ENCODE measurements at places on chromosomes 11 and 22.
A peak's percentile ranks its signal among the peaks of the same experiment; 100 is the strongest.

DNA sequence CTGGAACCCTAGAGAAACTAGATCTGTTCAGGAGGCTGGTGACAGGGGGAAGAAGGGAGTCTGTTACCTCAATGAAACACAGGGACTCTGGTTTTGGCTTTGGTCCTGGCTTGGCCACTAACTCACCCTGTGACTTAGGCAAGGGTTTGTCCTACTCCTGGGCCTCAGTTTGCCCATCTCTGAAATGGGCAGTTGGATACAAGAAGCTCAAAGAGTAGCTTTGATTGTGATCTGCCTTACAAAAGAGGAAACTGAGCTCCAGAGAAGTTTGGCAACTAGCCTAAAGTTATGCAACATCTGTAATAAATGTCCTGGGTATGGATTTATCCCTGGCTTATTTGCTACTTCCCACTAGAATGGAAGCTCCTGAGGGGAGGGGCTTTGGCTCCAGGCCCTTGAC lies 24.0 kb upstream of the LMO1 start:
- no peak for DNase-seq

- DNase-seq = no peak
Measured at GRCh38 chr11:92141159-92141558, 83.5 kb upstream of the FAT3 start.

- DNase-seq = no peak
Measured at GRCh38 chr11:96869207-96869606, 479.4 kb downstream of the JRKL start.

DNA sequence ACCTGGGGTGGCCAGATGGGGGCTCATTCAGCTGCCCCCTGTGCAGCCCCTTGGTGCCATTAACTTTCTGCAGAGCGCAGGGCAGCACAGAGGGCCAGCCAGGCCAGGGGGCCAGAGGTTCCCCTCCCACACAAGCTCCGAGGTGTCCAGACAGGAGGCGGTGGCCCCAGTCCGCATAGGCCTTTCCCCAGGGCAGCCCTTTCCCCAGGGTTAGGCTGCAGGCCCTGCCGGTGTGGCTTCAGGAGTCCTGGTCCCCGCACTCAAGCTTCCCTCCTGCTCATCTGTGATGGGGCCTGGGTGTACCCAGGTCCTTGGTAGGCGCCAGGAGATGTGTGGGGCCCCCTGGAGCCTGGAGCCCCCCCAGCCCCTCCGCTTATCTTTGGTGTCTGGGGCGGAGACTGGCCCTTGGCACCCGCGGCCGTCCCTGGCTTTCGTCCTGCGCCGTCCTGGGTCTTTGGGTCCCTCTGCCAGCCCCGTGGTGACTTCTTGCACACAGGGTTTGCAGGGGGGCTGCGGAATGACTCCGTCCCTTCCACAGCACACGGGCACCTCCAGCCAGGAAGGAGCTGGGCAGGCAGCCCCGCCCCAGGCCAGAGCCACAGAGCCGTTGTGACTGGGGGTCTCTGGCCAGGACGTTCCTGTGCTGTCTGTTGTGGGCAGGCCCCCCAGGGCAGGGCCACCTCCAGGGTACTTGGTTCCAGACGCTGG lies 8.9 kb downstream of the BRSK2 start:
- no peak for DNase-seq

DNA sequence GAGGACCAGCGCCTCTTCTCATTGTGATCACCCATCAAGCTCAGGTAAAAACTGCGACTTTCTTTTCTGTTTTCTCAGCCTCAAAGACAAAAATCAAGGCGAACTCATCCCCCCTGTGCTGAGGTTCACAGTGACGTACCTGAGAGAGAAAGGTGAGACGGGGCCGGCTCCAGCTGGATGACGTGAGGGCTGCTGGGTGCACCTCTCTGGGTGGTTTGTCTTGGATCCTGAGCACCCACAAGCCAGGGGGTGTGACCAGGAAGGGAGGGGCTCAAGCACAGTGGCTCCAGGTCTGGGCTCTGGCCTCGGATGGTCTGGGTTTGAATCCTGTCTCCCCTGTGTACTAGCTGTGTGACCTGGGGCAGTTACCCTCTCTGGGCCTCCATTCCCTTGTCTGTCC lies 92.8 kb downstream of the ARHGAP8 start:
- no peak for DNase-seq

DNA sequence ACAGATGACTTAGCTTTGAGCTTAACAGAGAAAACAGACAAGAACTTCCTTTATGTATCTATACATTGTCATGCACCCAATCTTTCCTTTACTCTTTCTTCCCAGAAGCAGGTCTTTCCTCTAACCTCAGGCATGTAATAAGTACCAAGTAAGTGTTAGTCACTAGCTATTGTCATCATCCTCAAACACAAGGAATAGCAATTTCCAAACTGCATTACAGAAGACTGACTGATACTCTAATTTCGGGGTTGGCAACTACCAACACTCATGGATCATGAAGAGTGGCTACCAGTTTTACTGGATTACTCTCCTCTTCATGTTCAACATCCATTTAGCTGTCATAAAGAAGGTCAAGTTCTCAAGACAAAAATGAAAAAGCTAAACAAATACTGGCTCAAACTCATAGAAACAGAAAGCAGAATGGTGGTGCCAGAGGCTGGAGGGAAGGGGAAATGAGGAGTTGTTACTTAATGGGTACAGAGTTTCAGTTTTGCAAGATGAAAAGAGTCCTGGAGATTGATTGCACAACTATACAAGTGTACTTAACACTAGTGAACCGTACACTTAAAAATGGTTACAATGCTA lies 111.6 kb downstream of the SIK3 start:
- no peak for DNase-seq

DNA sequence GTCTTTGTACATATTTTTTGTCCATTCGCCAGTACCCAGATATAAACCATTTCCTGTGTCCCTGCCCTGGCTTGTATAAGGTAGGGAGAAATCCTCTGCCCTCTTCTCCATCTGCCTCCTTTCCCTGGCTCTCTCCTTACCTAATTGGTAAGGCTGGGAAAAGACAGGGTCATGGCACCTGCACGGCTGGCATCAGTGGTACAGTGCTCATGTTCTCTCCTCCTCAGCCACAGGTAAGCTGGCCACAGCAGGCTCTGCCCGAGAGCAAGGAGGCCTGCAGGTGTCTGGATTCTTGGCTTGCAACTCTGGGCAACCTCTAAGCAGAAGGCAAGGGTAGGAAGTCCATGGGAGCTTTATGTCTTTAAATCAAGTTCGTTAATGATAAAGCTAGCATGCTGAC lies 419.9 kb downstream of the BUD13 start:
- no peak for DNase-seq

GRCh38 chr11:32658639-32659406 lies 75.2 kb downstream of the EIF3M start:
- DNase-seq = no peak

- no peak for DNase-seq
Measured at GRCh38 chr11:115390441-115390840, 113.8 kb downstream of the CADM1 start.

- DNase-seq = no peak
Measured at GRCh38 chr11:28699701-28700100, 591.5 kb downstream of the METTL15 start.

GRCh38 chr22:40050258-40050657 lies 55.5 kb downstream of the FAM83F start:
- DNase-seq = no peak

DNA sequence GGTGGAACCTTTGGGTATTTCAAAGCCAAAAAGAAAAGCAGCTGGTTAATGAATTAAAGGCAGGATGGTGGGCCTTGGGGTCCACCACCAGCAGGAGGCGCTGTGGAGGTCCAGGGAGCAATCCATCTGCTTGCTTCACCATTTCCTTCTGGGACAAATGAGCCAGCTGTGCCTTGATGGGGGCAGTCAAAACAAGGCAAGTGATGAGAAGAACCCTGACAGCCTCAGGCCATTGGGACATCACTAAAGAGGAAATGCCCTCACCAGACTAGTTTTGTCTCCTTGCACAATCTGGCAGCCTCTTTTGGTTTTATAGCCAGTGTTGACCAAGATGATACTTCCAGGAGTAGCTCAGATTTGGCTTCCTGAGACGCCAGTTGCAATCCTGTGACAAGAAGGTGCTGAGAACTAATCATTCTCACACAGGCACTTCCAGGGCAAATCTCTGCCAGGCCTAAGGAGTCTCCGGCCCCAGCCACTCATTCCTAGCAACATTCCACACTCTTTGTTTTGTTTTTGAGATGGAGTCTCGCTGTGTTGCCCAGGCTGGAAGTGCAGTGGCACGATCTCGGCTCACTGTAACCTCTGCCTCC lies 38.2 kb upstream of the WEE1 start:
- peak; percentile 30 for DNase-seq

DNA sequence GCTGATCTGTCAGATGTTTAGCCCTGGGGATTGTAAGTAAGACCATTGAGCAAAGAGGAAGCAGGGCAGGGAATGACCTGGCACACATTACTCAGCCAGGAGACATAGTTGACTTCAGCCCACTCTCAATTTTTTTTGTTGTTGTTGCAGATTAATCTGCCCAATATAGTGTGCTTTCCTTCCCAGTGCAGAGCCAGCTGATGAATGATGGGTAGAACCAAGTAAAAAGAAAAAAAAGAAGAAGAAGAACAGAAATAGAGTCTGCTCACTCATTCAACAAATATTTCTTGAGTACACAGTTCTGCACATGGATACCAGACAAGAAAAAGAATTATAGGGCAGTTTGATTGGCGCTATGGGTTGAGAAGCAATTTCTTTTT lies 292.7 kb downstream of the ETS1 start:
- no peak for DNase-seq

DNA sequence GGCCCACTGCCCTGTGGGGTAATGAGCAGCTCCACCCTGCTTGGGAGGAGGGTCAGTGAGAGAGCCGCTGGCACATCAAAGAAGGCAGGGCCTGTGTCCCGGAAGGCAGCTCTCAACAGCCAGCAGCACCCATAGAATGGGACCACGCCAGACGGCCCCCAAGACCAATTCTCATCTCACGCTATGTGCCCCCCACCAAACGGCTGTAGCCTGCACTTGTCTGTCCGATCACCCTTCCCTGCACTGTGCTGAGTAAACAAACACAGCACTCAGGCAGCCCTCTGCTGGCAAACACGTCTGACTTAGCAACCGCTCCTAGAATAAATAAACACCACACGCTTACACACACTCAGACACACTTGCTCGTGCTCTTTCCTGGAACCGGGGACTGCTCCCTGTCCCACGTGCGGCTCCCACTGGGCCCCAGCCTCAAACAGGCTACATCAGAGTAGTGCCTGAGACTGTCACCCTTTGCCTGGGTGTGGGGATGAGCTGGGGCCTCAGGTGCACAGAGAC lies 53.2 kb upstream of the CDON start:
- DNase-seq = peak; percentile 79

DNA sequence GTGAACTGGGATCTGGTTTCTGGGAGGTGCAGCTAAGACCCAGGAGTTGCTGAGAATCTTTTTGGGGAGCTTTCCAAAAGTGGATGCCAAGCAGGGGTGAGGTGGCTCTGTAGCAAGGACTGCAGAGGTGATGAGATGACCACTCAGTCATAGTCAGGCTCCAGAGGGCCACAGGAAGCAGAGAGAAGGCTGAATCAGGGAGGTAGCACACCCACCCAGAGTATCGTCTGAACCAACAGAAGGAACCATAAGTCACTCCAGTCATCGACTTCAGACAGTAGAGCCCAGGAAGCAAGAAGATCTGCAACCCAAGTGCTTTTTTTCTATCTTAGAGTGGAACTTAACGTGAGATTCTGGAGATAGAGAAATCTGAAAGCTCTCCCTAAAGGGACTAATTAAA lies 335.7 kb upstream of the MPPED2 start:
- no peak for DNase-seq

- DNase-seq = no peak
Measured at GRCh38 chr11:32015427-32015826, 75.4 kb upstream of the RCN1 start.

GRCh38 chr11:97638641-97639224 lies 1248.9 kb downstream of the JRKL start:
- no peak for DNase-seq

- DNase-seq = no peak
Measured at GRCh38 chr11:118001494-118001971, 15.3 kb downstream of the IL10RA start.

DNA sequence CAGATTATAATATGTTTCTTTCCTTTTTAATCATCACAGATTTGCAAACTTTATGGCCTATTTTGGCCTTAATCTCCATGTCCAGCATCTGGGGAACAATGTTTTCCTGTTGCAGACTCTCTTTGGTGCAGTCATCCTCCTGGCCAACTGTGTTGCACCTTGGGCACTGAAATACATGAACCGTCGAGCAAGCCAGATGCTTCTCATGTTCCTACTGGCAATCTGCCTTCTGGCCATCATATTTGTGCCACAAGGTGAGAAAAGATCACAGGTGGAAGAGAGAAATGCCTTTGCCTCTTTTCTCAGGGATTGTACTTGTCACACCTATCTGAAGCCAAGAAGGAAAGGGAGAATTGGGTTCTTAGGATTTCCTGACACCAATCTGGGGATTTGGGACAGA lies 36.9 kb downstream of the SLC22A9 start:
- DNase-seq = no peak

DNA sequence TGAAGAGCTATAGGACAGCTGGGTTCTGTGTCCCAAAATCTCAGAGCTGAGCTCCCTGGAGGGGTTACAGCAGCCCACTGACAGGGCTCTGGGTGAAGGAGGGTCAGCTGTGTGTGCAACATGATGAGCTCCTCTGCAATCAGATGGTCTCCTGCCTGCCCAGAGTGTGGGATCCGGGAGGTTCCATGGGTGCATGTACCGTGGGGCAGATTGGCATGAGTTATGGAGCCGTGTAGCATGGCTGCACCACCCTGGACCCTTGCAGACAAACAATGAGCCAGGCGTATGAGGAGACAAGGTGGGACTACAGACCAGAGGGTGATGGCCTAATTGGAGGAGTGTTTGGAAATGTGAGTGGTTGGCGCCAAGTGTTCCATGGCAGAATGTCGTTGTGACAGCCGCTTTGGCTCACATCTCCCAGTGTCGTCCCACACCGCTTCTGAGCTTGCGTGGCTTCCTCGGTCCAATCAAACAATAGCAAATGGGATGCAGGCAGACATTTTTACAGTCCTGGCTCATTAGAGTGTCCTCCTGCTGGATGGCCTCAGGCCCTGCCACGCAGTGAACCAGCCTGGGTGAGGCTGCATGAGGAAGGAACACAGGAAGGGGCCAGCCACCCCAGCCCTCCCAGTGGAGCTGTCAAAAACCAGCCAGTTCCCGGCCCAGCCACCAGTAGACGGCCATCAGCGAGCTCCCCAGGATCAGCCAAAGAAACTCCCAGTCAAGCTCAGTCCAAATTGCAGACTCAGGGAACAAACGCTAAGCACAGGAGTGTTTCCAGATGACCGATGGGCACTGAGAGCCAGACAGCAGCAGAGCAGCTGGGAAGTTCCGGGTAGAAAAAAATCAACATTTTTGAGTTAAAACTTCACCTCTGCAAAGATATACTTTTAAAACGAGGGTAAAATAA lies 1066.9 kb downstream of the BRD1 start:
- DNase-seq = no peak

DNA sequence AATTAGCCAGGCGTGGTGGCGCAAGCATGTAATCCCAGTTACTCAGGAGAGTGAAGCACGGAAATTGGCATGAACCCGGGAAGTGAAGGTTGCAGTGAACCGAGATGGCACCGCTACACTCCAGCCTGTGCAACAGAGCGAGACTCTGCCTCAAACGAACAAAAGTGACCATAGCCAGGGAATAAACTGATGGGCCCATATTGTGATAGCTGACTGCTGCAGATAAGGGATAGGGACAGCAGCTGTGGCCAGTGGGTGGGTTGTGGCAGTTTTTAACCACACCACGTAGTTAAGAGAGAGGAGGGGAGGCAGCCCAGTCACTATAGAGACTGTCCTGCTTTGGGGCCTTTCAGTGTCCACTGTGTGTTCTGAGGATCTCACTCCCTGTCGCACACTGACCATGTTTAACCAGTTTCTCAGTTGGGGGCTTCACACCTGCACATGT lies 58.9 kb downstream of the PISD start:
- no peak for DNase-seq
